CD4-positive, alpha-beta T cell (primary cell): ENCODE measurements at places on chromosomes 2 and 18. TPM values are rescaled to one million over a fixed set of nuclear protein-coding genes. Genes with fewer than 3 reads are reported as not detected.

ANKRD36 gene
- 60.5 TPM for total RNA-seq

MC5R gene
- not detected for total RNA-seq

DNA sequence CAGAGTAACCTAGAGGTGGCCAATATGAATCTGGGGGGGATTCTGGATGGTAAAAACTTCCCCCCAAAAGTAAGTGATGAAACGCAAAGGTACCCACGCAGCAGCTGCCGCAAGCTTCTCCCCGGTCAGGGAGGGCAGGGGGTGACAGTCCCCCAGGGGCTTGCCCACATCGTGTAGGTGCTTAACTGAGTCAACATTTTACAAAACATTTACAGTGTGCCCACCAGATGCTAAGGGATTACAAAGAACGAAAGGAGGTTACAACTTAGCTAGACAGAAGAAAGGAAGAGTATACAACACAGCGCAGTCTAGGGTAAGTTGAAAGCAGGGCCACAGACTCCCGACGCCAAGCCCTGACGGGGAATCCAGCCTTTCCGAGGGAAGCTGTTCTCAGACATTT is 45.6 kb downstream of the LPIN2 start:
- DNase-seq, result no peak

GRCh38 chr2:143535802-143536201 is 406.6 kb downstream of the ARHGAP15 start:
- no peak for DNase-seq

- no peak for DNase-seq
Observed at GRCh38 chr2:1979569-1979968, 235.3 kb upstream of the PXDN start.

- no peak for DNase-seq
Observed at GRCh38 chr2:85503168-85503850, 35.7 kb upstream of the MAT2A start.

- DNase-seq, result no peak
Observed at GRCh38 chr2:200939832-200940231, 23.6 kb downstream of the ORC2 start.

DNA sequence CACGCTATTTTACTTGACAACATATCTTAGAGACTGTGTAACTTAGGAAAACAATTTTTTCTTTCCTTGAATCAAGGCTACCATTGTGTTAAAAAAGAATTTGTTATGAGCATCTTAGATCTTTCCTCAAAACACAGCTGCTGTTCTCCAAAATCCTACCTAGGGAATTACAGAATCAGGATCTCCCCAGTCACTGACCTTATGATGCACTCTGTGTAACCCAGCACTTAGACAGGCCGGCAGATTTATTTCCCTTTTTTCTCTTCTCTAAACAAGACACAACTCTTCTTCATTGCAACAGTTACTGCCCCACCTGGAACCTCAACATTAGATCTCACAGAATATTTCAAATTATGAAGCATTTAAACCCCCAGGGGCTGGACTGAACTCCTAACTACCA is 13.5 kb upstream of the C2orf15 start:
- no peak for DNase-seq

- DNase-seq, result no peak
Observed at GRCh38 chr2:239774142-239774462, 251.0 kb downstream of the NDUFA10 start.

DNA sequence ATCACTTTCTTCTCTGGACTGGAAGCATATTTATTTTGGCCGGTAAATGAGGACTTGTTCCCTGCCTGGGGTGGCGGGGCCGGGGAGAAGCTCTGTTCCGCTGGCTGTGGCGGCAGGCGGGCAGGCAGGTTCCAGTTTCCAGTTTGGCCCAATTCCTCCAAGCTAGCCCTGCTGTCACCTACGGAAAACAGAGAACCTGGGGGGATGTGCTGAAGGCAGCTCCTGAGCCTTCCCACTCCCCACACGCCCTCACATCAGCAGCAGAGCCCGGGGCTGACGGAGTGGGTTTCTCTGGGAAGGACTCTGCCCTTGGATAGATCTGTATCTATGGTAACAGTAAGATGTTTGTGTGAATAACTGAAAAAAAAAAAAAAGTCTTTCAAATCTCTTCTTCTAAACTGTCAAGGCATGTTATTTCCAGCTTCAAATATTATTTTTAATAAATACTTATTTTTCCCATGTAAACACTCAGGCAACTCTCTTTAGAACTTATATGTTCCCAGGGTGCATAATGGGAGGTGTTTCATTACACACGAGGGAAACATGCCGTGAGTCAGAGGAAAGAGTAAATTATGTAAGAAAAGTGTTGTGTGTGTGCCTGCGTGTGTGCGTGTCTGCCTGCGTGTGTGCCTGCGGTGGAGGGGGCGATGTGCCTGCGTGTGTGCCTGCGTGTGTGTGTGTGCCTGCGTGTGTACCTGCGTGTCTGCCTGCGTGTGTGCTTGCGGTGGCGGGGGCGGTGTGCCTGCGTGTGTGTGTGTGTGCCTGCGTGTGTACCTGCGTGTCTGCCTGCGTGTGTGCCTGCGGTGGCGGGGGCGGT is 116.1 kb upstream of the ZNF516 start:
- no peak for DNase-seq

DNA sequence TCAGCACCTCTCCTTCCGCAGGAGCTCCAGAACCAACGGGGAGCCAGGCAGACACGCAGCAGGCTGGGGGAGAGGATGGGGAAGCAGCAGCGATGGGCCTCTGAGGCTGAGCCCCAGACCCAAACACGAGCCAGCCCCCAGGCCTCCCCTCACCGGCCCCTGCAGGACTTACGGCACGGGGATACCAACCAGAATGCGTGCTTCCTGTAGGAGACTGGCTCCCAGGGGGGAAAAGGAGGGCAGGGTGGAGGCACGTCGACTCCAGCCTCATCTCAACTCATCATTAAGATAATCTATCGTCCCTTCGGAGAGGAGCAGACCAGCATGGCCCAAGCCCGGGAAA is 495.1 kb upstream of the MYT1L start:
- no peak for DNase-seq
